ENCODE measurements at places on chromosomes 3 and 15.

GRCh38 chr3:169379496-169380090 lies 283.9 kb downstream of the MECOM start:
- DNase-seq = no peak

DNA sequence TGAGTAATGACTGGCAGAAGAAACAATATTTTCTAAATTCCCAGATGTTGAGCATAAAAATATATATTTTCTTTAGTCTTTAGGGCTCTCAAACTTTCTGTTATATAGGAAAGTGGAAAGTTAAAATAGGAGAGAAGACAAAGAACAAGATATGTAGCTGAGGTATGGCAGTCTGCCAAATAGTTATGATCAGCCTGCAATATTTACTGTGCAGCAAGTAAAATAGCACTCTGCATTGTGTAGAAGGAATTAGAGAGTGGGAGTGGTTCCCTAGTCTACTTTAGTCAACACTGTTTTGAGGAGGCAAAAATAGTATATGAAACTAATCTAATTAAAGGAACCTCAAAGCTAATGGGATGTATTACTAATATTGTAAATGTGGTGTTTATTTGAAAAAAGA lies 978.1 kb upstream of the ALCAM start:
- DNase-seq = peak; percentile 23

- no peak for DNase-seq
These were observed 6.1 kb upstream of the SPTBN5 start for GRCh38 chr15:41899854-41900442.

DNA sequence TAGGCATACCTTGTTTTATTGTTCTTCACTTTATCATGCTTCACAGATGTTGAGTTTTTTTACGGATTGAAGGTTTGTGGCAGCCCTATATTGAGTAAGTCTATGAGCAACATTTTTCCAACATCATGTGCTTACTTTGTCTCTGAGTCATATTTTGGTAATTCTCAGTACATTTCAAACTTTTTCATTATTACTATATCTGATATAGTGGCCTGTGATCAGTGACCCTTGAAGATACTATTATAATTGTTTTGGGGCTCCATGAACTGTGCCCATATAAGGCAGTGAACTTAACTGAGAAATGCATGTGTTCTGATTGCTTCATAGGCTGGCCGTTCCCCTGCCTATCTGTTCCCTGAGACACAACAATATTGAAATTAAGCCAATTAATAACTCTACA lies 42.8 kb upstream of the NSMCE3 start:
- DNase-seq = no peak

GRCh38 chr15:76217882-76218217 lies 93.4 kb downstream of the ETFA start:
- DNase-seq = no peak

DNA sequence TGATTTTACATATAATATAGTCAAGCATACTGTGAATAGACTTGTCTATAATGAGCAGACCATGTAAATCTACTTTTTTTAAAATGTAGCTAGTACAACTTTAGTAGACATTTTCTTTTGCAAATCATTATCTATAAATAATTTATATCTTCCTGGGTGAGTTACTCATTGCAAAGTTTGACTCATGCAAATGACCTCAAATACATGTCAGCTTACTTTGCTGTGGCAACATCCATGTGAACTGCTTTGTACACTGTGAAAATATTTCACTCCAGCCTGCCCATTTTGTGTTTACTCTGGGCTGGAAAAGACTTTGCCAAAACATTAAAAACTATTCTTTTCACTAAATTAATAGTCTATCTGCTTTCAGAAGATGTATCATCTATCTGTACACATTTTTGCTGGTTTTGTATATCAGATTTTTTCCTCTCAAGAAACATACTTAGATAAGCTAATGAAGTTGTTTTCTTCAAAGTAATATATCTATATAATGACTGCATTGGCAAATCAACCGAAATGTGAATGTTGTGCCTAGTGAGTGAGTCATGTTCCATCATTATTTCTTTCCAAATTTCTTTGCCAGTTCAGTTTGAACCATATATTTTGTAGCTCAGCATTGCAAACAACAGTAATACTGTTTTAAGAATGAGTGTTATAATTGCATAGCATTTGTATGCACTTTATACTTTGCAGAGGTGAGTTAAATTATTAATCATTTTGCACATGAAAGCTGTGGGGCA lies 26.5 kb downstream of the IGSF10 start:
- no peak for DNase-seq

DNA sequence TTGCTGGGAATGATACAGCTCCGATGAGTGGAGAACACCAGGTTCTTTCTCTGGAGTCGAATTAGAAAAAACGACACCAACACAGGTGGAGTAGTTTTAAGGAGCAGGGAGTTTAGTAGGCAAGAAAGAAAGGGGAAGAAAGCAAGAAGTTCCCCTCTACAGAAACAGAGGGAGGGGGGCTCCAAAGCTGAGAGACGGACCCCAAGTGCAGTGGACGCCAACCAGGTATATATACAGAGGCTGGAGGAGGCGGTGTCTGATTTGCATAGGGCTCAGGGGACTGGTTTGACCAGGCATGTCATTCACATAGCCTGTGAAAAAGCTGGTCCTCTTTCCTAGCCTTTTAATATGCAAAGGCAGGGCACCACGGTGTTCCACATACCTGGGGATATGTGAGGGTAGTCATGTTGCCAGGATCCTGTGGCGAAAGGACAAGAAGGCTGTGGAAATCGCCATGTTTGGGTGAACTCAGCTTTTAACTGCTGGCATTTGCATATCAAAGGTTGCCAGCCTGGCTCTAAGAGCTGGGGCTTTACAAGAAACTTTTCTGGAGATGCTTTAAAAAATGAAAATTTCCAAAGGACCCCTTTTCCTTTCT lies 887.4 kb upstream of the EPHA6 start:
- no peak for DNase-seq

DNA sequence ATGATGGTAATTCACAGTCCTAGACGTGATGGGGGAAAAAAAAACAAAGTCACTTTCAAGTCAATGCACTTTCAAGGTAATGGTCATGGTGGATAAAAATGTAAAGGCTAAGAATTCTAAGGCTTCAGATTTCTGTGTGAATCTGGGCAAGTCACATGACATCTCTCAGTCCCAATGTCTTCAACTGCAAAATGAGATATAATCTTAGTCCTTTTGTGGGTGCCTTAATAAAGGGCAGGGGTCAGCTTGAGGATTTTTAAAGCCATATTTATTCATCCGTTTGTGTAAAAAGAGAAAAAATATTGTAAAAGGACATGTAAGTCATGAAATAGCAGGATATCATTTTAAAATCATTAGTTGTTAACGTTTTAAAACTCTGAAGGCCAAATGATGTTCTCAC lies 83.5 kb downstream of the ADAMTS9 start:
- DNase-seq = no peak

GRCh38 chr3:185896636-185897035 lies 41.2 kb downstream of the TRA2B start:
- no peak for DNase-seq

DNA sequence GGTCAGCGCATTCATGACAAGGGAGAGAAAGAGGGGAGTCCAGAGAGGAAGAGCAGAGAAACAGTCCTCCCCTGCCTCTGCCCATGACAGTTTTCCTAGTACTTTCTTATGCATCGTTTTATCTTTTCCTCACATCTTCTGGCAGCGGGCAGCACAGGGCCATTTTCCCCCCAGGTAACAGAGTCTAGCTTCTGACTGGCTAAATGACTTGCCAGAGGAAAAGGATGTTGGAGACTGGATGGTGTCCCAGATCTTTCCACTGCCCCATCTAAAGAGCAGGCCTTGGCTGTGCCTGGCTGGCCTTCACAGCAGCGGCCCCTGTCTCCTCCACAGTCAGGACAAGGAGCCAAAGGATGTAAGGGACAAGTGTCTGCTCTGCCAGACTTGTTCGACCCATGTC lies 59.3 kb downstream of the CTDSPL start:
- no peak for DNase-seq

GRCh38 chr15:96503276-96503675 lies 172.8 kb downstream of the NR2F2 start:
- no peak for DNase-seq

DNA sequence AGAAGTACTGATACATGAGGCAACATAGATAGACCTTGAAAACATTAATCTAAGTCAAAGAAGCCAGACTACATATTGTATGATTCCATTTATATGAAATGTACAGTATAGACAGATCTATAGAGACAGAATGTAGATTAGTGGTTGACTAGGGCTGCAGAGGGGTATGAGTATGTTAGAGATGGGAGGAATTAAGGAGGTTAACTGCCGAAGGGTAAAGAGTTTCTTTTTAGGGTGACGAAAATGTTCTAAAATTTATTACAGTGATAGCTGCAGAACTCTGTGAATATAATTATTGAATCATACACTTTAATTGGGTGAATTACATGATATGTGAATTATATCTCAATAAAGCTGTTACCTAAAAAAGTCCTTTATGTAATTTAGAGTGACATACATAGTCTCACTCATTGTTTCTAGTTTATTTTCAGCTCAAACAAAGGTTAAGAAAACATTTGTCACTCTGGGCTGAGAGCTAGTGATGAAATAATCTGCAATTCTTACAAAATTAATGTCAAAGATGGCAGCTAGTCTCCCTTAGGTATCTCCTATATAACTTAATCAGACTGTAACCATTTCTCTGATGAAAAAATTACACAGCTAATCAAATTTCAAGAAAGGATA lies 61.4 kb downstream of the DENND4A start:
- no peak for DNase-seq

GRCh38 chr3:48686538-48687219 lies 964 bp upstream of the NCKIPSD start:
- no peak for DNase-seq

DNA sequence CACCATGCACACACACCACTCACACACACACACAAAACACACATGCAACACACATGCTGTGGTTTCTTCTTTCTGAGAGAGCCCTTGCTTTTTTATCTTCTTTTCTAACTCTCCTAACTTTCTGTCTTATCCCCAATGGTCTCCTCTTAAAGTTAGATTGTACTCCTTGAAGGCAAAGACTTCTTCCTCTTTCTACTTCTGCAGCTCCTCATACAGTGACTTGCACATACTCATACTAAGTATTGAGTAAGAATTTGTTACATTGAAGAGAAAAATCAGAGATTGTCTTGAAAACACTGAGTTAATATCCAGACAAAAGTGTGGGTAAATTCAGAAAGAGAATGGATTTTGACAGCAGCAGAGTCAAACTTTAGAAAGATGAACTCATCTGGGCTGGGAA lies 64.4 kb downstream of the GTPBP8 start:
- DNase-seq = no peak

DNA sequence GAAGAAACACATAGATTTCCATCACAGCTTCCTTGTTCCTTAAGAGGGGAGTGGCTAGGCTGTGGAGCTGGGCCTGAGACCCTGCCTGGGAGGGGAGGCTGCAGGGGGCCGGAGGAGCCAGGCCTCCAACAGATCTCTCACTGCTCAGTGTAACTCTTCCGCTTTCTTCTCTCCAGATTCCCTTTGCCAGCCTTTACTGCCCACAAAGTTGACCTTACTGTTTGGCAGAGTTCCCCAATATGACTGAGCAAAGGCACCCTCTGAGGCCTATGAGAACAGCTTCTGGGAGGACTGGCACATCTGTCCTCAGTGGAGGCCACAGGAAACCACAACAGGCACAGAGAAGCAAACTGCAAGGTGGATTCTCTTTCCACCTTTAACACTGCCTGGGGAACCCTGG lies 38.1 kb downstream of the SLCO2A1 start:
- no peak for DNase-seq

GRCh38 chr3:164604687-164605086 lies 473.6 kb downstream of the SI start:
- no peak for DNase-seq

GRCh38 chr3:25460751-25461150 lies 32.7 kb downstream of the RARB start:
- DNase-seq = no peak

DNA sequence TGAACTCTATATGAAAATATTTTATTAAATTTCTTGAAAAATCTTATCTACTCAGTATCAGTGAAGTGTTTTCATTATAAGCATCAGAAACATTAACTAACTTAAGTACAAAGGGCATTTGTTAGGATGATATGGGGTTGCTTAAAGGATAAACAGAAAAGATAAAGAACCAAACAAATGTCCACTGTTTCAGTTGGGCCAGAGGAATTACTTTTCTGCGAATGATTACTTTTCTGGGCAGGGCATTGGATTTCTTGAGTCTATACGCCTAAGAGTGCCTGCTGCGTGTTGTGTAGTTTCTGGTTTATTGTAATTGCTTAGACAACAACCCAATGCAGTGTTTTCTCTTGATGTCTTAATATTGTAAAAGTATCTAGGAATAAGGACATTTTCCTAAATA lies 52.8 kb downstream of the NEO1 start:
- DNase-seq = no peak

- DNase-seq = no peak
These were observed 1504.4 kb upstream of the CADM2 start for GRCh38 chr3:83454353-83454752.

DNA sequence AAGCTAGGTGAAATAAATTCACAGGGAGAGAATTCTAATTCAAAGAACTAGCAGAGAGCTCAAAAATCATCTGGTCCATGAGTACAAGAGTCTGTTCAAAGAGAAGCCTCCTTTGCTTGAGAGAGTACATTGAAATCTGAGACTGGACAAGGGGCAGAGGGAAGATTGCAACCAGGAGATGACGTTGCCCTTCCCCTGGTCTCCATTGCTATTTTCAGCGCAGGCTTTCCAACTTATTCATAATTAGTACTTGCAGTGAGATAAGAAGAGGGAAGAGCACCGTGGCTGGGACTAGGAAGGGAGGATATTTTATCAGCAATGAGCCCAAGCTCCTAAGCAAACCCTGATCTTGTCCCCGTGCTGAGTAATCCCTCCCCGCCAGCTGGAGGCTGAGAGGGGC lies 251.8 kb upstream of the RORA start:
- DNase-seq = no peak

GRCh38 chr3:88312256-88312655 lies 162.5 kb downstream of the C3orf38 start:
- DNase-seq = no peak

DNA sequence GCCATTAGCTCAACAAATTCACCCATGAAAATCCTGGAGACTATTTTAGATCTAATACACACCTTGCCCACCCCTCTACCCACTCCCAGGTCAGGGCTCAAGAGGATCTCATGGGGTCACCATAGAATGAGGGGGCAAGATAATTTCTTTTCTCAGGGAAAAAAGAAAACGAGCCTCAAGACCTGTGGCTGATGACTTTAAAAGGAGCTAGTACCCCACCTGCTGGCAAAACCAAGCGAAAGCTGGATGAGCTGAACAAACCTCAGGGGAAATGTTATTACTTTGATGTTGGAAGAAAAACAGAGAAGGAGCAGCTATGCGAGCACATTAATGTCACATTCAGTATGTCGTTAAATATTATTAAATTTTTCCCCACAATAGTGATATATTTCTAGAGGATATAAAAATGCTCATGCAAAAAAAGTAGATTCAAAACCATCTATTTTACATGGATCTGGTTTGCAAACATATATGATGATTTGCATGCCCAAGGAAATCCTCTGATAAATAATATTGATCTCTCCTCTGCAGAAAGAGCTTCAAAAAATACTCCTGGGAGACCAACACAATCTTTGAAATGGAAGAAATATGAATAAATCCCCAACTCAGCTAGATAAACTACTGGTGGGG lies 37.7 kb downstream of the PLD1 start:
- DNase-seq = peak; percentile 10

Measured in NCI-H345 (cell line).